Large intestine (tissue), 12 donors: ENCODE measurements at places on chromosomes 16 and 17.

DNA sequence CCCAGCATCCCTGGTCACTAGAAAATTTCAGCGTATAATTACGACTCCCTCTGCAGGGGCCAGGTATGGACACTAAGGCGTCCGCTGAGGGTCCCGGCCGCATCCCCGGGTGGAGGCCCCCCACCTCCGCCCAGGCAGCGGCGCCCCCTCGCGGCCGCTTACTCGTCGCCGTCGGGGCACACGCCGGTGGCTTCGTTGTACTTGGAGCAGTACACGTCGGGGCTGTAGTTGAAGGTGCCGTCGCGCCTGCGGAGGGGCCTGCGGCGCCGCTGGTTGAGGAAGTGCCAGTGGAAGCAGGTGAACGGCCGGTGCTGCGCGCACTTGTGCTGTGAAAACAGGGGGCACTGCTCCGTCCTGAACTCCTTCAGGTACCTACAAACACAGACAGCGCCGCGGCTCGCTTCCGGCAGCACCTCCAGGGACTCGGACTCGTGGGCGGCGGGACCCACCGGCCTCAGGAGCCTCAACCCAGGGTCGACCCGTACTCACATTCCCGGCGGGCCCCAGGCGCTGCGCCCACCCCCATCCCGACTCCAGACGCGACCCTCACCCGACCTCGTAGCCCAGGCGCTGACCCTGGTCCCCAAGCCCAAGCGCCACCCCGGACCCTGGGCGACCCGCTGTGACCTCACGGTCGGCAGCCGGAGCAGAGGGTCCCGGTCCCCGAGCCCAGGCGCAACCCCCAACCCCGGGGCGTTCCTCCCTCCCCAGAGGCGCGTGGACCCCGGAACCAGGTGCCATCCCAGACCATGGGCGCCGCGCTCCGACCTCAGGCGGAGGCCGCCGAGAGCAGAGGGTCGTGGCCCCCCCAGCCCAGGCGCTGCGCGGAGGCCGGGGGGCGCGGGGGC is 596 bp downstream of the UNKL start:
- peak; percentile 56 for DNase-seq

DNA sequence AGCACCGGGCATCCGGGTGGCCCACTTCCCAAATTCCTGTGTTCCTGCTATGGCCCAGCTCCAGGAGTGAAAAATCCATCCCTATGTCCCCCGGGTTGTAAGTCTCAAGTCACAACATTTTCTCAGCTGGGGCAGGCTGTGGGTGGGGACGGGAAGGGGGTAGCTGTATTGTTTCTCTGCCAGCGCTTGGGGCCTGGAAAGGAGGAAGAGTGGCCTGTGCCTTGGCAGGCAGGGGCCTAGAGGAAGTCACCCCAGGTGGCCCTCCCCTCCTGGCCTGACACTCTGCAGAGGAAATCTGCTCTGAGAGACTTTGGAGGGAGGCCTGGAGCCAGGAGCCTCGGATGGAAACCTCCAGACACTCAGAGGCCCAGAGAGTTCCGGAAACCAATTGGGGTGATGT is 10.6 kb upstream of the SCN4A start:
- no peak for DNase-seq

DNA sequence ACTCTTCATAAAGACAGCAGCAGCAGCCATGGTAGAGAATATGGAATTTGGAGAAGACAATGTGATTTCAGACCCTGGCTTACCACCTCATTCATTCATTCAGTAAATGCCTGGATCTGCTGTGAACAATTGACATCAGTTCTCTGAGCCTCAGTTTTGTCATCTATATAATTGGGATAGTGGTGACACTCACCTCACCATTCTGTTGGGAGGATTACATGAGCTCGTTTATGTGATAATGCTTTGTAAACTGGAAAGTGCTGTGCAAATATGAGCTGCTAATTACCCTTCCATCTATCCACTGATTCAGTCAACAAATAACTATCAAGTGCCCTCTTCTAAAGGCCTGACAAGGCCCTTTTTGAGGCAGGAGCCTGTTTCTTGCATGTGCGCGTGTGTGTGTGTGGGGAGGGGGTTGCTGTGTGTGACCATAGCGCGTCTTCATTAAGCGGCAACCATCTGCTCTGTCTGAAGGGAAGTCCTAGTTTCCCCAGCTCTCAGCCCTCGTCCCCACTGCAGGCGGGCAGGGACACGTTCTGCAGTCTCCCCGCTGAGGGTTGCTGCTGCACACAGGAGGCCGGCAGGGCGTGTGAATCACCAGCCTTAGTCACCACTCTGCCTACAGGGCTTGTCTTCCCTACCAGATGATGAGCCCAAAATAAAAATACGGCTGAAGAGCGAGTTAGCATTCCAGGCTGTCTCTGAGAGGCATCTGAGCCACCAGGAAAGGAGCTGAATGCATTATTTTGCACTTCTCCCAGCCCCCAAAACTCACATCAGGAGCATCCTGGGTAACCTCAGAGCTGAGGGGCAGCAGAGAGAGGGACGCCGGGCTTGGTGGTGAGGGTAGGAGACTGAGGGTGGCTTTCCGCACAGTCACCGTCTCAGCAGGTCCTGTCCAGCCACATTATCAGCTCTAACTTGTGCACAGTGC is 19.9 kb downstream of the ARL4D start:
- DNase-seq, result no peak

DNA sequence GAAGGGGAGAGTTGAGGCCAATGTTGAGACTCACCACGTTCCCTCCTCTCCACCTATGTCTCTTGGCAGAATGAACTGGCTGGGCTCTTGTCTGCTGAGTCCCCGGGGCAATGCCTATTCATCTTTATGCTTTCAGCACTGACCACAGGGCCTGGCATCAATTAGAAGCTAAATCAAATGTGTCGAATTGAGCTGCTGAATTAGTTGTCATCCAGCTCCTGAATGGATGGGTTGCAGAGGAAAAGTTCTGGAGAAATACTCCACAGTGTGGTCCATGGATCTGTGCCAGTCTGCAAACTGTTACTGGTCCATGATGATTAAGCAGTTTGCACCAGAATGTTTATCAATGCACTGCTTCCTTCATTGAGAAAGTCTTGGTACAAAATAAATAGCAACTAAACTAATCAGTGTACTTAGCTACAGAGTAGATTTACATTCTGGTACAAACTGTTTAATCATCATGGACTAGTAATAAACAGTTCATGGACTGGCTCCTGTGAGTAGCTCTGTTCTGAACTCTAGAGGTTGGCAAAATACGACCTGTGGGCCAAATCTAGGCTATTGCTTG is 4.6 kb downstream of the CNGB1 start:
- DNase-seq, result no peak

GRCh38 chr16:677316-678190 is 2.1 kb downstream of the RHBDL1 start:
- no peak for DNase-seq

- no peak for DNase-seq
These were observed 23.8 kb downstream of the MPP3 start for GRCh38 chr17:43809121-43809520.

DNA sequence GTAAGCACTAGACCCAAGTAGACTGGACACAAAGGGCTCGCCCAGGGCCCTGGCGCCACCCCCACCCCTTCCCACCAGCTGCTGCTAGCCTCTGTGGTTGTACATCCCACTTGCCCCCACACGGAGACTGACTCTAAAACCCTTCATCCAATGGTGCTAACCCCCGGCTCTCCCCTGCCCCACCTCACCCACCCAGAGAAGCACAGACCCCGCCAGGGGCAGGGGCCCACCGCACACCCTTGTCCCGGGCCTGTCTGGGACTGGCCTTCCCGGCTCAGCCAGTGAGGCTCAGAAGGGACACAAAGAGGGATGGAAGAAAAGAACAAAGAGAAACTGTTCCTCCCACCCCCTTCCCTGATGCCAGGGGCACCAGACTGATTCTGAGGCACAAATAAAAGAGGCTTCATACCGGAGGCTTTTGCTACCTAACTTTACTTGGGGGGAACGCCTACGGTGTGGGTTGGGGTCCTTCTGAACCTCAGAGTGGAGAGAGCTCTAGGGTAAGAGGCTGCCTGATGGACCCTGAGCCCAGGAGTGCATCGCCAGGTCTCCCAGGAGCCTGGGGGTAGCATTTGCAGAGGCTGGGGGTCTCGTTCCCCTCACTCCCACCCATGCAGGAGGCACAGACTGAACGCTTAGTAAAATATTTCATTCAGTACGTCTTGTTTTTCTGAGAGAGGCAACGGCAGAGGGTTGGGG is 8.2 kb downstream of the CORO6 start:
- no peak for DNase-seq

GRCh38 chr17:20202141-20202621 is 193.0 kb downstream of the SPECC1 start:
- no peak for DNase-seq

DNA sequence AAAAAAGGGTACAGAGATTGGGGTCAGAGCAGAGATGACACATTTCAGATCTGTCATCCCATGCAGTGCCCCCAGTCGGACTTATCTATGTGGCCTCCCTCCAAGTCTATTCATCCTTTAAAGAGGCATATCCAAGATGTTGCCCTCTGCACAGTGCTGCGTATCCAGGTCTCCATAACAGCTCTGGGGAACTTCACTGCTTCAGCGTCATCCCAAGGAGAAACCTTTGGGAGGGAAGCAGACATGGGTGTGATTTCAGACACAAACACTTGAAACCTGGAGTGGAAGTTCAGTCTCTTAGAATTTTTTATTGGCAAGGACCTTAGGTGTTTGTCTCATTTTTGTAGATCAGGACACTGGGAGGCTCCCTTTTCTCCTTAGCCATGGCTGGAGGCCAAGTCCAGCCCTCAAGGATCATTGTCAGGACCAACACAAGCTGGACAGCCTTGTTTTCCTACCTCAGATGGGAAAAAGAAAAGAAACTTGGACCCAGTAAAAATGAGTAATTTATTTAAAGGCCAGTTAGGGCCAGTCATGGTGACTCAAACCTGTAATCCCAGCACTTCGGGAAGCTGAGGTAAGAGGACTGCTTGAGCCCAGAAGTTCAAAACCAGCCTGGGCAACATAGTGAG is 23.9 kb upstream of the NLK start:
- no peak for DNase-seq

GRCh38 chr17:46940692-46941404 is 17.9 kb downstream of the GOSR2 start:
- DNase-seq, result peak; percentile 86

- no peak for DNase-seq
These were observed 14.9 kb downstream of the FAM222B start for GRCh38 chr17:28827672-28828071.

DNA sequence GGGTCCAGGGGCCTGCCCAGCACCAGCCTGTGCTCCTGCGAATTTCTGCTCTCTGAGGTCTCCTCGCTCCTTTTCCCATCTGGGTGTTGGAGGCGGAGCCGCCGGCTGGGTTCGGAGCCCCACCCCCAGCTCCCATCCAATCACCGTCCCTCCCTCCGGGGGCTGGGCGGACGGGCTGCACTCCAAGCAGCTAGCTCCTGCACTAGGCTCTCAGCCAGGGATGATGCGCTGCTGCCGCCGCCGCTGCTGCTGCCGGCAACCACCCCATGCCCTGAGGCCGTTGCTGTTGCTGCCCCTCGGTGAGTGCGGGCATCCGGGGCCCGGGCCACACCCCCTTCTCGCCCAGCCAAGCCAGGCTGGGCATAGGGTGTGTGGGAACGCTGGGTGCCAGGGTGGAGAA is at the start of gene NRN1L:
NRN1L (plus strand) TSS at position 202 of the 400 bp plus-strand sequence; CDS start at position 221, 19 bp downstream.
- peak; percentile 53 for DNase-seq

DNA sequence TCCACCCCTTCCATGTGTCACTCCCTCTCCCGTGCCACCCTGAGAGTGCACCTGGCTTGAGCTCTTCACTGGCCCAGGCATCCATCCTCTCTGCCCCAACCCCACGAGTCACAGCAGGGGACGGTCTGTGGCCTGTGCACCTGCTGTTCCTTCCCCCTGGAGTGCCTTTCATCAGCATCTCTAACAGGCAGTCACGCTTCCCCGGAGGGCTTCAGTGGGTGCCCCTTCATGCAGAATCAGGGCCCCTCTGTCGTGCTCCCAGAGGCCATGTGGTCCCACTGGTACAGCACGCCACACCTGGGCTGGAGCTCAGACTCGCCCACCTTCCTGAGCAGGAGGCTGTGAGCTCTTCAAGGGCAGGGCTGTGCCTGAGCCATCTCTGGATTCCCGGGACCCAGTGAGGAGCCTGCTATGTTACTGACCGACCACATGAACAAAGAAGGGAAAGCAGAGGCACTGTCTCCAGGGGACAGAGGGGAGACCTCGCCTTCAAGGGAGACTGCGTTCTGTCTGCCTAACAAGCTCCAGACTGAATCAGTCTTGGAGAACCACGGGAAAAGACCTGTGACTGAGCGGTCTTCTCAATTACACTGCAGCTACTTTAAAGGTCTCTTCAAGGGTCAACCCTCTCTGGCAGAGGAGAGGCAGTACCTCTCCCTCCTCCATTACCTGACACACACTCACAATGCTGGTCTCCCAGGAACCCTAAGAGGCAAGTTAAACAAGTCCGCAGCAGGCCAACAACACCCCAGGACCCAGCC is 78.8 kb upstream of the DOC2B start:
- no peak for DNase-seq

GRCh38 chr17:71057448-71057847 is 888.1 kb downstream of the KCNJ2 start:
- DNase-seq, result no peak

GRCh38 chr16:19709381-19710136 is 8.5 kb downstream of the KNOP1 start:
- no peak for DNase-seq

DNA sequence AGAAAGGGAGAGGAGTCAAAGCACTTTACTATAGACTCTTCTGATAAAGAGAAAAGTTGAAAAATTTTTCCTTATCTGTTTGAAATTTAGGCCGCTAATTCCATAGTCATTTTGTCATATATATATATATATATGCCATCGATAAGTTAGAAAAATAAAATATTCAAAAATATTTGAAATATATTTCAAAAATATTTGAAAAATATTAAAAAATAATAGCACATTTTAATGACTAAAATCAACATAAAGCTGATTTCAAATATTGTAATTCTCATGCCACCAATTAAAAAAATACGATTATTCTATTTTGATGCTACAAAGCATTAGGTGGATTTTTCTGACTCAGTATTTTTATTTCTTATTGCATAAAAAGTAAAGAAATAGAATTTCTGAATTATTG is 87.1 kb downstream of the KIF2B start:
- DNase-seq, result no peak

DNA sequence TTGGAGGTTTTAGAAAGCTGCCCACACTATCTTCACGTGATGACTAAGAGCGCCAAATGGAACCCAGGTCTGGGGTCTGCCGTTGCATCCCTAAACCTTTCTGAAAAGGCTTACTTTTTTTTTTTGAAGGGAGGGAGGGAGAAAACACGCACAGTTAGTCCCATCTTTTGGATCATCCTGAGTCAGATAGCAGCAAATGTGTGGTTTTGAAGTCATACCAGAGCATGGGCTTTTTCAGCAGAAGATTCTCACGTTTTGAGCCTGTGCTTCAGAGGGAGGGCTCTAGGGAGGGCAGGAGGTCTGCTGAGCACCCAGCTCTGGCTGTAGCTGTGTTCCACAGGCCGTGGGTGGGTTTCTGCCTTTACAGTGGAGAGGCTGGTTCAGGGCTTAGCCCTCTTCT is 194.7 kb downstream of the SNX29 start:
- DNase-seq, result no peak

- DNase-seq, result no peak
These were observed 8.8 kb upstream of the RAB40C start for GRCh38 chr16:580946-581498.

GRCh38 chr17:77466140-77466539 is 325.4 kb downstream of the SEC14L1 start:
- no peak for DNase-seq

- no peak for DNase-seq
These were observed 196.9 kb downstream of the SPECC1 start for GRCh38 chr17:20206068-20206467.

GRCh38 chr17:38905375-38905774 is 20.0 kb upstream of the LASP1NB start:
- DNase-seq, result no peak
